ENCODE measurements at places on chromosomes 1 and 21.

DNA sequence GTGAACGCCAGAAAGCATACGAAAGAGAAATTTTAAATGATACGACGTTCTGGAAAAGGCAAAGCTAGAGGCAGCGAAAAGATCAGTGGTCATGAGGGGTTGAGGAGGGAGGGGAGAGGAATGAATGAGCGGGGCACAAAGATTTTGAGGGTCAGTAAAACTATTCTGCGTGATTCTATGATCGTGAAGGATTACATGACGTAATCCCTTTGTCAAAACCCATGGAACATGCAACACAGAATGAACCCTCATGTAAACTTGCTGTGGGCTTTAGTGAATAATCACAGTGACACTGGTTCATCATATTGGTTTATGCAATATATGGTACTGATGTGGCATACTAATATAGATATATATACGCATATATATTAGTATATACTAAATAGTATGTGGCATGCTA is 13.0 kb downstream of the LRRC38 start:
- DNase-seq: no peak

DNA sequence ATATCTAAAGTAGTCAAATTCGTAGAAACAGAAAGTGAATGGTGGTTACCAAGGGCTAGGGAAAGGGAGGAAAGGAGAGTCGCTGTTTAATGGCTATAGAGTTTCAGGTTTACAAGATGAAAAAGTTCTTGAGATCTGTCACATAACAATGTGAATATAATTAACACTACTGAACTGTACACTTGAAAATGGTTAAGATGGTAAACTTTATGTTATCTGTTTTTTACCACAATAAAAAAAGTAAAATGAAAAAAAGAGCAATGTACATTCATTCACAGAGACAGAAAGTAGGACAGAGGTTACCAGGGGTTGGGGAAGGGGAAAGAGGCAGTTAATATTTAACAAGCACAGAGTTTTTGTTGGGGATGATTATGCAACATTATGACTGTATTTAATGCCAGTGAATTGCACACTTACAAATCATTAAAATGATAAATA is 53.3 kb upstream of the SEC16B start:
- no peak for DNase-seq

GRCh38 chr1:187051618-187052232 is 223.0 kb downstream of the PLA2G4A start:
- peak; percentile 55 for DNase-seq

DNA sequence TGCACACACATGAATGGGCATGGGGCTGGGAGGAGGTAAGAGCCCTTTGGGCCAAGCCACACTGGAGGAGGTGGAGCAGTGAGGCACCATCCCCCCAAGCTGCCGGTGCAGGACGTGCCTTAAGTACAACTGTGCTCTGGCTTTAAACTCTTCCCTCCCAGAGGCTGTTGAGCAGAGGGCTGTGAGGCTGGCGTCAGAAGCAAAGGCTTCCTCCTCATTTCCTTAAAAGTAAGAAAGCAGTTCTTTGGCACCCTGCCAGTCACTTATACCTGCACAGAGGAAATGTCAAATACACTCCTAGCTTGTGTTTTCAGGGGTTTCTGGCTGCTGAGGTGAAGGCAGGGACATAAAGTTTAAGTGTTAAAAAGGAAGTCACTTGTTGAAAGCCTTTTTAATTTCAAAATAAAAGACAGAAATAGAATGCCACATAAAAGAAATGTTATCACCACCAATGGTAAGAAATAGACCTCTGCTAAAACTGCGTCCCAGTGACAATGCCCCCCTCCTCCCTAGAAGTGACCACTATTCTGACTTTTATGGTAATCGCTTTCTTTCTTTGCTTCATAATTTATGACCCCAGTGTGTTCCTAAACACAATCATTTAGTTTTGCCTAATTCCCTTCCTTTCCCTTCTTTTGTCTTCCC is 33.0 kb downstream of the LAMC2 start:
- no peak for DNase-seq

DNA sequence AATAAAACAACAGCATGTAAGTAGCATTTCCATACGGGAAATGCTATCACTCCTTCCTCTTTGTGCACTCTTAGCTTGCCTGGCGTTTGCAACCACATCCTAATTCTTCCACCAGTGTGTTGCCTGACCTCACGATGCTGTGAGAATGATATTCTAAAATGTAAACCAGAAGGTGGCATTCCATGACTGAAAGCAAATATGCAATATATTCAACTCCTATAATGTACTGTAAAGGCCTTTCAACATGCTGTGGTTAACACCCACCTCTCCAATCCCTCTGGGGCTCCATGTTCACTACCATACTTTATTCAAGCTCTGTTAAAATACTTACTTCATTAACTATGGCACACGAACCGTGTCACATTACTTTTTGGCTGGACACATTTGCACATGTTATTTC is 420.6 kb upstream of the DEPDC1 start:
- no peak for DNase-seq

Data from Kasumi-1 (cell line).